ENCODE measurements at places on chromosomes 12 and 14.

GRCh38 chr12:122861587-122861970 lies 26.3 kb downstream of the HIP1R start:
- DNase-seq, result no peak

- no peak for DNase-seq
These were observed 13.0 kb upstream of the P2RX4 start for GRCh38 chr12:121196902-121197301.

GRCh38 chr12:45893240-45893639 lies 97.1 kb downstream of the SCAF11 start:
- no peak for DNase-seq

- DNase-seq, result no peak
These were observed 1226.0 kb upstream of the SEL1L start for GRCh38 chr14:82759656-82760055.
